Bronchial smooth muscle cell (primary cell): ENCODE measurements at places on chromosomes 6 and 20. TPM values are rescaled to one million over a fixed set of nuclear protein-coding genes. Genes with fewer than 3 reads are reported as not detected.

PHACTR3 gene
- total RNA-seq: not detected in 2 replicates

PRR18 gene
- total RNA-seq: under 0.01 TPM in 1 of 2 replicates, not detected in the other

CPNE5 gene
- total RNA-seq: 0.47 TPM in 1 of 2 replicates, not detected in the other

BNIP5 gene
- total RNA-seq: under 0.01 TPM in 1 of 2 replicates, not detected in the other

MATN4 gene
- 0.17 TPM in 1 of 2 replicates, not detected in the other for total RNA-seq

PPT2 gene
- 18.6 and 39.7 TPM in 2 replicates for total RNA-seq

MACROD2 gene
- total RNA-seq: 0.43 and 0.63 TPM in 2 replicates

SCRT2 gene
- not detected in 2 replicates for total RNA-seq

DUSP15 gene
- 0.26 TPM in 1 of 2 replicates, not detected in the other for total RNA-seq

RIPPLY2 gene
- total RNA-seq: not detected in 2 replicates

IRAK1BP1 gene
- total RNA-seq: 3.0 and 3.3 TPM in 2 replicates

PHACTR1 gene
- under 0.01 and 0.34 TPM in 2 replicates for total RNA-seq

ZGPAT gene
- 18.4 and 25.1 TPM in 2 replicates for total RNA-seq

GSTA3 gene
- total RNA-seq: 0.17 TPM in 1 of 2 replicates, not detected in the other
